ENCODE measurements at places on chromosomes 13 and 19.
A peak's percentile ranks its signal among the peaks of the same experiment; 100 is the strongest.

- DNase-seq: no peak
Observed at GRCh38 chr13:31115616-31116015, 46.1 kb downstream of the HSPH1 start.

- DNase-seq: no peak
Observed at GRCh38 chr13:113178896-113179167, 20.4 kb downstream of the PROZ start.

DNA sequence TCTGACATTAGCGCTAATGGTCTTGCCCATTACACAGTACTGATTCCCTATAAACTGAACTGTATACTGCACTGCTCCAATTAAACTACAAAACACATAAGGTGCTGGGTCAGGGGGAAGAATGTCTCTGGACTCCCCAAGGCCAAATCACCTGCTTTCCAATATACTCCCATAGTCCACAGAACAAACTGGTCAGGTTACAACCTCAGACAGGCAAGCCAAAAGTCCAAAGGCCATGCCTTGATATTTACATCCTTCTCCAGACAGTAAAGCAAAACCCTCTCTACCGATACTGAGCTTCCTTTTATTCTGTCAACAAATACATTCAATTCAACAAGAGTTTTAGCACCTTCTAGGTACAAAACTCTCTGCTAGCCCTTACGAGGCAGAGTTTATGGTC is 8.9 kb downstream of the ZNF541 start:
- DNase-seq: no peak

DNA sequence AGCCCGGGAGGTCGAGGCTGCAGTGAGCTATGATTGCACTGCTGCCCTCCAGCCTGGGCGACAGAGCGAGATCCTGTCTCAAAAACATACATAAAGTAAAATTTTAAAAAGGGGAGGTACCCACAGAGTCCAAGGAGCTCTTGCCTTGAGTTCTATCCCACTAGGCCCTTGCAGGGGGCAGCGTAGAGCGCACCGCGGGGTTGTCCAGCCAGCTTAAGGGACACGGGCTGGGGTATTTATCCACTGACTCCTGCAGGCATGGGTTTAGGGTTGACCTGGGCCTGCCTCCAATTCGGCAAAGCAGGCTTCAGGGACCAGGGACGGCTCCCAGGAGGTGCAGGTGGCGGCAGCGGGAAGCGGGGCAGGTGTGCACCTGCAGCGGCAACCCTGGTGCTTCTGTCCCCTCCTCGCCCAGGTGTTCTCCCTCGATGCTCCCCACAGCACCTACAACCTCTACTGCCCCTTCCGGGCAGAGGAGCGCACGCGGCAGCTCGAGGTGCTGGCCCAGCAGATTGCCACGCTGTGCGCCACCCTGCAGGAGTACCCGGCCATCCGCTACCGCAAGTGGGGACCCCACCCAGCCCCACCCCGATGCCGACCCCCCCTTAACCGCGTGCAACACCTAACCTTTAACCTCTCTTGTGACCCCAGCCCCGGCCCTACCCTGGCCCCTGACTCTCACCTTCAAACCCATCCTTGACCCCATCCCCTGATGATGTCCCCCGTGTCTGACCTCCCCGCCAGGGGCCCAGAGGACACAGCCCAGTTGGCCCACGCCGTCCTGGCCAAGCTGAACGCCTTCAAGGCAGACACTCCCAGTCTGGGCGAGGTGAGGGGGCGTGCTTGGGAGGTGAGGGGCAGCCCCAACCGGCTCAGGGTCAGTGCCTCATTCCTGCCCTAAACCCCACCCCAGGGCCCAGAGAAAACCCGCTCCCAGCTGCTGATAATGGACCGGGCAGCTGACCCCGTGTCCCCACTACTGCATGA is 4.7 kb downstream of the STXBP2 start:
- no peak for DNase-seq

DNA sequence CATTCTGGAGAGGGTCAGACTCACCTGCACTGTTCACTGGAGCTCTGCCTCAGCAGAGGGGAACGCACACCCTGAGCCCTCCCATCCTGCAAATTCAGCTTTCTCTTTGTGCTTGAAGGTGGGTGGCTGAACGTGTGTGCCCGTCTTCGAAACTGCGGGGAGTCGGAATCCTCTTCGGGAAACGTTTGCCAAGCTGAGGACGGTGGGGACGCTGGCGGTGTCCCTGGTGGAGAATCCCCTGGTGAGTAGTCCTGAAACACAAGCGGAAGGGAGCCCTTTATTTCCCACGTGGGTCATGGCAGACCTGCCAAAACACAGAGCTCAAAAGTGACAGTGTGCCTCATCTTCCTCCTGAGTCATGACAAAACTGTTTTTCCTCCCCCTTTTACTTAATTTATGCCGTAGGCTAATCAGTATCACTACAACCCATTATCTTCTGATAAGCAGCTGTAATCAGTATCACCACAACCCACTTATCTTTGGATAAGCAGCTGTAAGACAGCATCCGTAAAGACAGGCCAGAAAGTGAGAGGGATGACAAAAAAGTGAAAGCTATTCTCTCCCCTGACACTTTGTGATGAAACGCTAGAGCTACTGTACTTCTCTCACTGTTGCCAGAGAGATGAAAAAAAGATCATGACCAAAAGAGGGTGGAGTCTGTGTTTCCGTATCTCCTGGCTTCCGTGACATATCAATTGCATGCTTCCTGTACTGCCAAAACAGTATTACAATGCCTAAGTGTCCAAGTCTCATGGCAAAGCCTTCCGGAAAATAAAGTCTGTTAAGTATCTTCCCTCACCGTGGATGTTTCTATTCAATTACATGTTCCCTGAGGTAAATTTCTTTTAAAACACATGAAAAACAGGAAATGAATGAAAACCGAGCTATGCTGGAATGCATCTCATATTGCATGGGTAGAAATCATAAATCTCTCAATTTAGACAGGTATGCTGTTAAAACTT is 155.5 kb downstream of the TBC1D4 start:
- DNase-seq: peak; percentile 4

GRCh38 chr19:6710273-6711077 is 10.0 kb downstream of the C3 start:
- DNase-seq: no peak

GRCh38 chr13:102856557-102856956 is 10.7 kb downstream of the ERCC5 start:
- DNase-seq: no peak

GRCh38 chr13:98961503-98962105 is 16.3 kb downstream of the DOCK9 start:
- DNase-seq: no peak

- no peak for DNase-seq
Observed at GRCh38 chr19:512547-513365, 5.5 kb downstream of the TPGS1 start.

GRCh38 chr19:53553156-53553555 is 15.2 kb downstream of the ZNF331 start:
- DNase-seq: no peak

- peak; percentile 85 for DNase-seq
Observed at GRCh38 chr19:29671393-29672160, 6.3 kb downstream of the PLEKHF1 start.

GRCh38 chr19:5479958-5480357 is 24.7 kb downstream of the ZNRF4 start:
- no peak for DNase-seq

- no peak for DNase-seq
Observed at GRCh38 chr13:112174476-112175110, 107.6 kb downstream of the SOX1 start.

DNA sequence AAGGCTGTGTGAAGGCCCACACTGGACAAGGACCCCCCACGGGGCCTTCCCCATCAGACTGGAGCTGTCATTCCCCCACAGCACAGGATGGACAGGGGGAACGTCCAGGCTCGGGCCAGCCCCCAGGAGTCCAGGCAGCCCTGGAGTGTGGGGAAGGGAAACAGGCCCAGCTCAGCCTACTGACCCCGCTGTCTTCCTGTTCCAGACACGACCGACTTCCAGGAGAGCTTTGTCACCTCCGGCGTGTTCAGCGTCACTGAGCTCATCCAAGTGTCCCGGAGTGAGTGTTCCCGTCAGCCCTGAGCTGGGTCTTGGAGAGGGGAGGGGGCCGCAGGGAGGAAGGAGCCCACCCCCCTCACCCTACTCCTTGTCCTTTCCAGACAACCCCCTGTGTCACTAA is 47.0 kb downstream of the SMIM24 start:
- no peak for DNase-seq

DNA sequence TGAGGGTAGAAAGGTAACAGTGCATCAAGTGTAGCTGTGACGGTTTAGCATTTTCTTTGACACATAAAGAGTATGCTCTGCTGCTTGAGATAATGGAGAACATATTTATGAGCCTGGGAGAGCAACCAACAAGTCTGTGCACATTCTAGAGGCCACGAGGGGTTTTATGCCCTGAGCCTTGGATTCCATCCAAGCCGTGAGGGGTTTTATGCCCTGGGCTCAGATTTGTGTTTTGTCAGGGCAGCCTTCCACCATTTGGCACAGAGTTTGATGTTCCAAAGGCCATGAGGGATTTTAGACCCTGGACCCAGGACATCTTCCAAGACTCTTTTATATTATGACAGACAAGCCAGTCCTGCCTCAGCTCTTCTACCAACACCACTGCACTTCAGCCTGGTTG is 106.4 kb downstream of the ZNF486 start:
- no peak for DNase-seq

- DNase-seq: no peak
Observed at GRCh38 chr13:71661921-71662320, 205.1 kb downstream of the DACH1 start.
